ENCODE measurements at places on chromosomes 7 and 10.

- H3K36me3 ChIP-seq, result no peaks in the 10 kb centered on the region
- no peak overlapping the region for H3K27ac ChIP-seq
- H3K4me1 ChIP-seq, result no peaks in the 10 kb centered on the region
- H3K27me3 ChIP-seq, result no peaks in the 10 kb centered on the region
These were observed 566.9 kb downstream of the TCERG1L start for GRCh38 chr10:130744631-130745030.

DNA sequence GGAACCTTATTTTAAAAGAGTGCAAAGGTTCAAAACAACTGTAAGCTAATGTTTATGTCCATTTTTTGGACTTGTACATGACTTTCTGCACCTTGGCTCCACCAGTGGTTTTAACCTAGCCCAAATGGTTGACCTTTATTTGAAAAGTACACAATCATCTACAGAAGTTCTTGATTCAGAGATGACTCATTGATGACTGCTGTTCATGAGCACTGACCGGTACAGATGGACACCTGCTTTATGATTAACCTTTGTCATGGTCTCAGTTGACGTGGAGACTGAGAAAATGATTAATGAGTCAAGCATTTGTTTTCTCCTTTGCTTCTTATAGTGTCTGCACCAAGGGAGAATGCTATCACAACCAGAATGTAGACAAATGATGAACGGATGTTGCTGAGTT lies 55.7 kb upstream of the PTER start:
- H3K27ac ChIP-seq, result no peak overlapping the region
- DNase-seq, result no peak
- H3K4me1 ChIP-seq, result no peaks in the 10 kb centered on the region
- 0 out of 2 replicates have a peak, but pooled peaks cover 5% of the 10 kb centered on the region for H3K27me3 ChIP-seq
- no peaks in the 10 kb centered on the region for H3K36me3 ChIP-seq
- no peak overlapping the region for H3K4me3 ChIP-seq

DNA sequence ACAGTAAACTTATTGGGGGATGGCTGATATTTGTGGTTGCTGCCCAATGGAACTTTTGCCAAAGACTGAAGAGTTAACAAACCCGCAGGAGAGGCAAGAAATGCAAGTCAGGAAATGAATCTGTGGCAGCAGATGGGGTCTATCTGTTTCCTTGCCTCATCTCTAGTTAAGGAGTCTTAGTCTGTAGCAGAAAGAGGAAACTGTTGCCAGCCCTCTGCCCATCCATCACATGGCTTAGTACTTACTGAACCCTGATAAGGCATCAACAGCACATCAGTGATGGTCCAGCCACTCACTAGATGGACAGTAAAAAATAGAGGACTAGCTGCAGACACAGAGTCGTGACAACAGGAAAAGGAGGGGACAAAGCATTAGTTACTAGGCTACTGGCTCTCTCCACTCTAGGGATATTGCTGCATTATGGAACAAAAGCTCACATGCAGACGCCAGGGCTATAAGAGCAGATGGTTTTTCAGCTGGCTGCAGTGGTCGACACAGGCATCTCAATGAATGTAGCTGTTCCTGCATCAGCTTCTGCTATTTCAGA lies 614.7 kb downstream of the PARD3 start:
- no peaks in the 10 kb centered on the region for H3K36me3 ChIP-seq
- H3K4me3 ChIP-seq, result no peak overlapping the region
- DNase-seq, result no peak
- H3K27ac ChIP-seq, result no peak overlapping the region
- peaks cover 9% of the 10 kb centered on the region for H3K4me1 ChIP-seq

DNA sequence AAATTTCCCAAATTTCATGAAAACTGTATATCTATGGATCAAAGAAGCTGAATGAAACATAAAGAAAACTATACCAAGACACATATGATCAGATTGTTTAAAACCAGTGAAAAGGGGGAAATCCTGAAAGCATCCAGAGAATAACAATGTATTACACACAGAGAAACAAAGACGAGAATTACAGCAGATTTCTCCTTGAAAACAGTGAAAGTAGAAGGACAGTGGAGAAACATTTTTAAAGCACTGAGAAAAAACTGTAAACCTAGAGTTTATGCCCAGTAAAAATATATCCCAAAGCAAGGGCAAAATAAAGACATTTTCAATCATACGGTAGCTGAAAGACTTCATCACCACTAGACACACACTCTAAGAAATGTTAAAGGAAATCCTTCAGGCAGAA lies 121.0 kb downstream of the DPY19L1 start:
- H3K4me3 ChIP-seq, result no peak overlapping the region
- no peaks in the 10 kb centered on the region for H3K27me3 ChIP-seq
- H3K27ac ChIP-seq, result no peak overlapping the region
- no peaks in the 10 kb centered on the region for H3K36me3 ChIP-seq
